ENCODE measurements at places on chromosomes 4 and X.

GRCh38 chrX:12741416-12741815, 49.8 kb upstream of the PRPS2 start:
- DNase-seq, result no peak

- no peak for DNase-seq
These were observed 340.1 kb downstream of the GPAT3 start for GRCh38 chr4:83876047-83876446.

GRCh38 chrX:27735914-27736313, 71.9 kb upstream of the MAGEB10 start:
- DNase-seq, result no peak

- no peak for DNase-seq
These were observed 10.3 kb downstream of the OCIAD1 start for GRCh38 chr4:48841045-48841827.

- no peak for DNase-seq
These were observed 13.2 kb downstream of the RTL8B start for GRCh38 chrX:135009057-135009610.

DNA sequence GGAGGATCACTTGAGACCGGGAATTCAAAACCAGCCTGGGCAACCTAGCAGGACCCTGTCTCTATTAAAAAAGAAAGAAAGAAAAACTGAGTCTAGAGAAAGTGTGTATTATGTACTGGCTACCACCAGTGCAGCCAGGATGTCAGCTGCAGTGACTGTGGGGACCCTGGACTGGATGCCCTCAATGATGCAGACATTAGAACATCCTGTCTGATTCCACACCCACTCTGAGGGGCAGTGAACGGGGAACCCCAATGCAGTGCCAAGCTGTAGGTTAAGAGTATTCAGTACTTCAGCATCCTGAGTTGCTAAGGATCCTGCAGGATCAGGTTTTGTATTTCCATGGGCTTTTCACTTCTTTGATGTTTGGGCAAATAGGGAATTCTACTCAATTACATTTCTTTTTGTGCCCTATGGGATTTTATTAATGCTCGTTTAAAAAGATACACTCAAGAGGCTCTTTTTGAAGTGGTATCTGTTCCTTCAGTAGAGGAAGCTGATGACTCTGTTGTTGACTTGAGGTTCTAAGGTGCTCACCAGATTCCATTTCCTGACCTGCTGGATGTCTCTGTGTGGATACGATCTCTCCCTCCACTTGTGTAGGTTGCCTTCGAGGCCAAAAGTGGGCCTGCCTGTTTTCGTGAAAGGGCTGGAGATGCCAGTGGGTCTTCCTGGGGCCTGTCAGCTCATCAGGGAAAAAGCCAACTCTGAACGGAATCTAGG, 85.9 kb upstream of the CLCN4 start:
- DNase-seq, result no peak

DNA sequence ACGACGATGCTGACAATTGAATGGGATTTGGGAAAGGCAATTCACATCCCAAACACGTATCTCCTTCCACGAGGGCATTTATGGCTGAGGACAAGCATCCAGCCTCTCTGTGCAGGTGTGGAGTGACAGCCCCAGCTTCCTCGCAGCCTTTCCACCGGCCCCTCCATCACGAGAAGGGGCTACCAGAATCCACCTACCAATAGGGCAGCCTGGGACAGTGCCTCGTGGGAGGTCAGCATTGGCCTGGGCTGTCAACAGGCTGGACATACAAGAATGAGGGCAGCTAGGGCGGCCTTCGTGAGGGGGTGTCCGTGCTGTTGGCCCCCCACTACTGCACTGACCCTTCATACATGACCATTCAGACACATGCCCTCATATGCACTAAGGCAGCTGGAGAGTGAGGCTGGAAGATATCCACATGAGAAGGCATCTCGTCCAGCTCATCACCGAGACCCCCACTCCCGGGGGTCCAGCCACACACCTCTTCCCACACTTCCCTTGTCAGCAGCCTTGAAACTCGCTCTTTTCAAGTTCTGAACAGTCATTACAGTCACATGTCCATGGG, 81.0 kb upstream of the ADRA2C start:
- DNase-seq, result no peak

DNA sequence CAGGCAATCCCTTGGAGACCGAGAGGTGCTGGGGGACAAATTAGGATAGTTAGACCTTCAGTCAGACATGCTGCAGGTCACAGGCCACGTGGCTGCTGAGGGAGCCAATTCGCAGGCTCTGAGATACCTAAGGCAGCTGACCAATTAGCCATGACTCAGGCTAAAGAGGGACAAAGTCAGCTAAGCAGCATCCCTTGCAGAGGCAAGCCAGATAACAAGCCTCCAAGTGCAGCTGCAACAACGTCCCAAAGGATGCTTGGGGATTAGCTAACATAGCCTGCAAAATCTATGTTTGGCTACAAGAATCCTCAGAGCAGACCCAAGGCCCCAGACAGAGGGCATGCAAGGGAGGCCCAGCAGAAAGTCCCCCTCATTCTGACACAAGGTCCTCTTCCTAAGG, 93.5 kb downstream of the SEL1L3 start:
- DNase-seq, result no peak

- no peak for DNase-seq
These were observed 54.6 kb upstream of the MCF2 start for GRCh38 chrX:139762400-139763183.

- no peak for DNase-seq
These were observed 9.6 kb downstream of the ZAR1 start for GRCh38 chr4:48499551-48500066.

- DNase-seq, result no peak
These were observed 85.1 kb downstream of the MFAP3L start for GRCh38 chr4:169941141-169941540.

DNA sequence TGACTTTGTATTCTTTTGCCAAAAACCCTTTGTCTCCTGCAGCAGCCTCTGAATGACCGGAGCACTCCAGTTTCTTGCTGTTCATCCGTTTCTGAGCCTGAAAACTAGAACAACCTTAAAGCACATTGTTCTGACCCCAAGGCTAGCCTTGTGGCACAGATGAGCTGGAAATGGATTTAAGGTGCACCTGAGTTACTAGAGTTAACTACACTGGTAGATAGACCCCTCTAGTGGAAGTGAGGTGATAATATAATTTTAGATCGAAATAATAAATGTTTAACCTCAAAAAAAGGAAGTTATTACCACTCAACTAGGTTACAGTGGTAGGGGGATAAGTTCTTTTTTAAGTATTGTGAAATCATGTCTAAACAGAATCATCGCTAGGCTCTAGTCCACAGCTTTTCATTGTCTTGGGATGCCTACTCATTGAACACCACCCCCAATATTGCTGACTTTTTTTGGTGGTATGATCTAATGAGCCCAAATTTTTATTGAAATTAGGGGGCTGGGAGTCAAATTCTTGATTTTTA, 2.7 kb downstream of the PLS3 start:
- DNase-seq, result no peak

GRCh38 chr4:79623021-79623870, 215.2 kb upstream of the GK2 start:
- no peak for DNase-seq

DNA sequence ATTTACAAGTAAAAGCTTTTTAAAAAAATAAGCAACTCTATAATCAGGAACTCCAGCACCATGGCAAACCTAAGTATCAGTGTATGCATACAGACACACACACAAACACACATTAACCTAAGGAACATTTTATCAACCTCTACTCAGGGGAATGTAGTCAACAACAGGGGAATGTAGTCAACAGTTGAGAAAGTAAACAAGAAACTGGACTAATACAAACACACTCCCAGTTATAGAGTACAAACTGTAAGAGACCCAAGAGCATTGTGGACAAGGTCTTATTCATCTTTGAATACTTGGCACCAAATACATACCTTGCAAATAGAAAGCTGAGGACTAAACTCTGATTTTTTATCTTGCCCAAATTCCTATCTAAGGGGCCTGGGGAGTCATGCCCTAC, 36.2 kb downstream of the PAPSS1 start:
- no peak for DNase-seq

DNA sequence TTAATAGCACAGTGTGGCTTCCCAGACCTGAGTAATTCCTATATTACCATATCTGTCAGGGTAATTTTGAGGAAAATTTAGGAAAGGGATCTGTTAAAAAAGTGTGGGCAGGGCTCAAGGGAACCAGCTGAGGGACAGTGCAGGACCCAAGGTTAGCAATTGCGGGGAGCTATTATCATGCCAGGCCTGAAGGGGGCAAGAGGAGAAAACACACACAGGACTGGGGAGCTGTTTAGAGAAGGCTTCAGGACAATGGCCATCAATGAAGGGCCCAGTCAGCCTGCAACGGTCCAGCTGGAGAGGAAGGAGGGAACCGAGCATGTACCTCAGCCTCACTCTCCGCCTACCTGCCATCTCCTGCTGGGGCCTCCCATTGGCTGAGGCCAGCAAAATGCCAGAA, 19.0 kb upstream of the NHS start:
- no peak for DNase-seq

- no peak for DNase-seq
These were observed 101.7 kb downstream of the GATB start for GRCh38 chr4:151658959-151659600.

GRCh38 chr4:123363729-123364128, 32.9 kb upstream of the SPRY1 start:
- DNase-seq, result no peak

DNA sequence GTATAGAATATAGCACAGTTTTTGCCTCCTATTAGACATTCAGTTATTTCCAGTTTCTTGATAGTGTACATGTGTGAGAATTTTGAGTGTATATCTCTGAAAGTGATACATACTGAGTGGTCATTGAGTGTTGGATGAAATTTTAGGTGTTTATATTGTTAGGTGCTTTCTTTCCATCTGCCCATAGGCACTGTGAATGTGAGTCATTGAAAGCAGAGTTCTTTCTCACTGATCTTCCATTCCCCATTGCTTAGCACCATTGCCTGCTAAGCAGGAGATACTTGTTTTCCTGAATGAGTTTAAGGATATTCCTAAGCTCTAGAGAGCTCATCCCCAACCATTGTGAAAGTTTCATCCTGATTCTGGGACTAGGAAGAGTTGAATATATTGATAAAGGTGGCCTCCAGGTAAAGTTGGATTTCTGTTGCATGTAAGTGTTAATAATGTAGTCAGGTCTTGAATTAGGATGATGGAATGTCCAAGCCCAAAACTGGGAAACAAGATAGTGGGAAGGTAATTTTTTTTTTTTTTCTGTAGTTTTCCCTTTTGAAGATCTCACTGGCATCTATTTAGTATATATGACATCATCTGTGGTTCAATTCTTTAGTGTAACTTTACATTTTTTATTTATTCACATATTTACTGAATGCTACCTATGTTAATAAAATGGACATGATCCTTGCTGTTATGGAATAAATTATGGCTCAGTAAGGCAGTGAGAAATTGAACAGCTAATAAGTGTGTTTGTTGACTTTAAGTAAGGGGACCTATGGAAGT, 22.1 kb downstream of the UBE2K start:
- DNase-seq, result no peak

DNA sequence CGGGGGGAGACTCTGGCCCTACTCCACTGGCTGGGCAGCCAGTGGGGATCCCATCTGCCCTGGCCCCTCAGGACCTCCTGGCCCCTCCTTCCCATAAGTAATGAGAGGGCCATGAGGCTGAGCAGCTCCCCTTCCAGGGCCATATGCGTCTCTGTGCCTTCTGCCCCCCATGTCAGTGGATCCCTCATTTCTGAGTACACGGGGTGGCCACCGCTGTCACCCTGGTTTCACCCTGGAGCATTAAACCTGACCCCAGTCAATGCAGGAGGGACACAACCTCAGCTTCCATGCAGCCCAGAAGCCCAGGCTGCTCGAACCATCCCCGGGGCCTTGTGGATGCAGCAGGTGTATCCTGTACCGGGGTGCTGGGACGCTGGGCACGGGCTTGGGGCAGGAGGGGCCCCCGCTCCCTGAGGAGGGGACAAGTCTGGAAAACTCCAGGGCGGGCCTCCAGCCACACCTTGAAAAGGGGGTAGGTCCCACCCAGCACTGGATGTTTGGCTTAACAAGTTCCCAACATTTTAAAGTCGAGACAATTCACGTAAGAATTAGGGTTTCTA, 24.2 kb downstream of the ATP5ME start:
- DNase-seq, result no peak

DNA sequence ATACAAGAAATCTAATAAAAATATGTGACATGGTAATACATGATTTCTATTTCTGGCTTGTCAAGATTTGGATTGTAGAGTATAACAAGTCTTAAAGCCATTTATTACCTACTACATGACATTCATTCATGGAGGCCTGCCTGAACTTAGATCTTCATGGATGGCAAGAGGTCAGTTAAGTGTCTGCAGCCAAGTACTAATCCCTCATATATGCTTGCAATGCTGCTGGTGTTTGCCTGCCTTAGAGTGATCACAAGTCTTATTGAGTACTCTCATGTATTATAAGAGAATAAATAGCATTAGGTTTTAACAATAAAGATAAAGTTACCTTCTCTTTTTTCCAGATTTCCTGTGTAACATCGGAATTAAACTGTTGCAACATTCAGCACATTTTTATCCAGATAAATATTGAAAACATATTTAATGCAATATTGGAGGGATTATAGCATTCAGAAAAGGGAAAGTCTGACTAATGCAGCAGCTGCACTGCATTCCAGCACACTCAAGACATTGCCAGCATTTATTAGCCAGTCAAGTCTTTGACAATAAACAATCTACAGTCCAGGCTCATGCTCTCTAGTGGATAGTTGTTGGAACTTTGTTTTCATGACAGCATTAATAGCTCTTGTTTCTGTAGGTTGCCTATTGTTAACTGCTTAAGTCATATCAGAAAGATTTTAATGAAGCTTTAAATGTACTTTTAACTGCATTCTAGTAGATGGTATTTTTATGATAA, 737.1 kb downstream of the FAT4 start:
- no peak for DNase-seq

DNA sequence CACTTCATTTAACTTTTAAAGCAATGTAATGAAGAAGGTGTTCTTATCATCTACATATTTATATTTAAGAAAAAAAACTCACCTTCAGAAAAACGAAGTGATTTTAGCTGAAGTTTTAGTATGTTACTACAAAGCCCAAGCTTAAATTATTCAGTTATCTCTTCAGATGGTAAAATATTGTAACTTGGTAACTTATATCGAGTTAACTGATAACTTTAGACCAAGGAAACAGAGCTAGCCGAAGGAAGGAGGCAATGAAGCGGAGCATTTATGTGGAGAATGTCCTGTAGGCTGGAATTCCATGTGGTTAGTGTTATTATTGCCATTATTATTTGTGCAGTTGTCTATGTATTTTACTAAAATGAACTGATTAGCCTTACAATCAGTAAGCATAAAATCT, 1102.1 kb upstream of the LCORL start:
- no peak for DNase-seq

- no peak for DNase-seq
These were observed 129.5 kb downstream of the TSPAN5 start for GRCh38 chr4:98528882-98529281.

DNA sequence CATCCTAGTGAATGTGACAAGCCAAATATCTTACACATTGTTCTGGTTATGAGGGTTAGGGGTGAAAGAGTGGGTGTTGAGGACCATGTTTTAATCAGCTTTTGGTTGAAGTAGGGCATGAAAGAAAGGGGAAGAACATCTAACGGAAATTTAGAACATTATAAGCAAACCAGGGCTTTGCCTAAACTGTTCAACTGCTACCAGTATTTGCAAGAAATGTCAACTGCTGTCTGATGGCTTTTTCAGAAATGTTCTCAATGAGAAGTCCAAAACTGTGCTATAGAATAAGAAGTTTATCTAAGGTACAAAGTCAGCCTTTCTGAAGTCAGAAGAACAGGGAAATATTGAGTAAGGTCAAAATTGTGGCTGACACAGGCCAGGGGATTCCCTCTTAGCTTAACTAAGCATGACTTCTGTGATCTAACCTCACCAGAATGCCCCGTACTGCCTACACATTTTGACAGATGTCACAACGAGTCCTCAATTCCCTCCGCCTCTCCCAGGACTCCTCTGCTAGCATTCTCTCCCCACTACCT, 67.1 kb downstream of the DTHD1 start:
- peak; percentile 26 for DNase-seq
